ENCODE measurements at places on chromosomes 7 and 10.
A peak's percentile ranks its signal among the peaks of the same experiment; 100 is the strongest.

DNA sequence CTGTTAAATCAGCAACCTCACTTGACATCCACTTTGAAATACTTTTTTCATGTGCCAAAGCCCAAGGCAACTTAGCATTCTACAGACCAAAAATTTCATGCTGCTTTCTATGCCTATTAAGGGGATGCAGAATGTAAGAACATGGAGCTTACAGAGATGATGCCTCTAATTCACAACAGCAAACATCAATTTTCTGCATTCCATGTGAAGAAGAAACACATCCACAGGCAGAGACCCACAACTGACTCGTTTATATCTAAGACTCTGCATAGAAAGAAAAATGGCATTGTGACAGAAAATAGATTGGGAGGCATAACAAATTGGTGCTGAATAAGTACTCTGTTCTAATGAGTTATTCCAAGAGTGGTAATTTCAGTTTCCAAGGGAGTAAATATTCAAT, 107.6 kb downstream of the SGMS1 start:
- DNase-seq, result no peak

- no peak for DNase-seq
Observed at GRCh38 chr7:135650831-135651573, 11.3 kb upstream of the STMP1 start.

- DNase-seq, result no peak
Observed at GRCh38 chr7:114026486-114027089, 107.8 kb upstream of the PPP1R3A start.

- DNase-seq, result no peak
Observed at GRCh38 chr10:70319183-70319582, 35.4 kb upstream of the NPFFR1 start.

- DNase-seq, result no peak
Observed at GRCh38 chr7:79436378-79436777, 17.1 kb downstream of the MAGI2 start.

DNA sequence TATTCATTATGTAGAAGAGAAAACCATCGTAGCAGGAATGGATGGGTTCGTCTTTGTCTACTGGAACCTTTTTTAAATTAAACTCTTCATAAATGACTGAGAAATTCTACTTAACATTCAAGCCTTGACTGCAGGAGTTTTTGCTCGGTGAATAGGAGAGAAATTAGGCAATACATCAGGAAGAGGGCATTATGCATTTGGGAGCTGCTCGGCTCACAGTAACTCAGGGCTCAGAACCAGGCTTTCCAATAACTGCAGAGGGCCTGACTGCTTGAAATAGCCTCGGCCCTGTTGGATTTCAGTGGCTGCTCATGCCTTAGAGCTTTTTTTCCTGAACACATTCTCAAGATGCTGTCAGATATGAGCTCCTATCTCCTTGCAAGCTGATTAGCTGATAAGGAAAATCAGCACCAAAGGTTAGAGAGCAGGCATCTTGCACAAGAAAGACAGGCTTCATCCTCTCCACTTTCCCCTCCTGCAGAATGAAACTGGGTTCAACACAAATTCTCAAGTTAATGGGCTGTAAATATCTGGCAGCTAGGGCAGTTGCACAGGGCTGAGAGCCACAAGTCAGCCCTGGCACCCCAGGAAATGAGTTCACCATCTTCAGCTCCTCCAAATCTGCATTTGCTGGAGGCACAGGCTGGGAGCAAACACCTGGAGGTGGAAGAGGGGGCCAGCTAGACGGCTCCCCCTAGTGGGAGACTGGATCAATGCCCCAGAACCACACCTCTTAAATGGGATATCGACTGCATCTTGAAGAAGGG, 24.3 kb downstream of the TECTB start:
- no peak for DNase-seq

- DNase-seq, result no peak
Observed at GRCh38 chr10:33746836-33747268, 412.4 kb upstream of the NRP1 start.

GRCh38 chr7:55514546-55515265, 57.6 kb downstream of the VOPP1 start:
- DNase-seq, result no peak

DNA sequence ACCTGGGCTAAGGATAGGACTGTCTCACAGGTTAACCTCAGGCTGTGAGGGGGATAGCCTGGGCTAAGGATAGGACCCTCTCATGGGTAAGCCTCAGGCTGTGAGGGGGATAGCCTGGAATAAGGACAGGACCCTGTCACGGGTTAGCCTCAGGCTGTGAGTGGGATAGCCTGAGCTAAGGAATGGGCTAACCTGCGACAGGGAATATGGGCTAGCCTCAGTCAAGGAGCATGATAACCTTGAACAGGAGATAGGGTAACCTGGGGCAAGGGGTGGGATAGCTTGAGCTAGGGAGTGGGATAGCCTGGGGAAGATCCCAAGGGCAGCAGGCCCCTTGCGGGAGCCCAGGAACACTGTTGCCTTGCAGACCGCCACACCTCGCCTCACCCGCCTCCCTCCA, 42.7 kb downstream of the GRID2IP start:
- DNase-seq, result no peak

DNA sequence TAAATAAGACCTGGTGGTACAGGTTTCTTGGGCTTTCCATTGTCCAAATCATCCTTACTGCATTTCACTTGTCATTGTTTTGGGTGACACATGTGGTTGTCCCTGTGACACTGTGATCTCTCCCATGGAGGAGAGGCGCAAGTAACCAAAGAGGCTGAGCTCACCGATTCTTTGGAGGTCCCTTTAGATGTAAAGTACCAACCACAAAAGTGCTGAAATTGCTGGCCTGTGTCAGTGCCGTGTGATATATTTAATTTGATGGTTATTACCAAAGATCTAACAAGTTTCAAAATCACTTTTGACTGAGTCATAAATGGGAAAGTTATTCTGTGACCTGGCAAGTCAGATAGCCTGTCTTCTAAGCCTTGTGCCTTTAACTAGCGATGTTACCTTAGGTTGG, 19.4 kb downstream of the MCM10 start:
- DNase-seq, result no peak

- no peak for DNase-seq
Observed at GRCh38 chr7:50203521-50203920, 101.0 kb upstream of the IKZF1 start.

DNA sequence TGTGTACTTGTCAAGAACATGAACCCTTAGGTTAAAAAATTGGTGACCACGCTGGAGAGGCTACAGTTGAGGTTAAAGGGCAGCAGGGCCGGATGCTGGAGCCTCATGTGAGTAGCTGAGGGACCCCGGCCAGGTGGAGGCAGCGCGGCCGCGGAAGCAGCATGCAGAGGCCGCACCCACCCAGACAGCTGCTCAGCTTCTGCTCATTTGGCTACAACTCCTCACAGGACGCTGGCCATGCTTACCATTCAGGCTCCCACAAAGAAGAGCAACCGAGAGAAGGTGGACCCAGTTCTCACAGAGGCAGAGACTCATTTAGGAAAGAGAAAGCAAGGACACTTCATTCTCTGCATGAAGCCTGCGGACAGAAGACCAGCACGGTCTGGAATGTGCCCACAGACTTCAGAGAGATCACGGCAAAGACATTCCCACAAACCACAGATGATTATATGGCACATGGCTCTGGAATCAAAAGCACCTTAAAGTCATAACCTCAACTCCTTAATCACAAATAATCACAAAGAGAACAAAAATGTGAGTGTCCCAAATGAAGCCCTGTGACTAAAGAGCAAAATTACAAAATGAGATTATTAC, 94.4 kb downstream of the VOPP1 start:
- peak; percentile 55 for DNase-seq

DNA sequence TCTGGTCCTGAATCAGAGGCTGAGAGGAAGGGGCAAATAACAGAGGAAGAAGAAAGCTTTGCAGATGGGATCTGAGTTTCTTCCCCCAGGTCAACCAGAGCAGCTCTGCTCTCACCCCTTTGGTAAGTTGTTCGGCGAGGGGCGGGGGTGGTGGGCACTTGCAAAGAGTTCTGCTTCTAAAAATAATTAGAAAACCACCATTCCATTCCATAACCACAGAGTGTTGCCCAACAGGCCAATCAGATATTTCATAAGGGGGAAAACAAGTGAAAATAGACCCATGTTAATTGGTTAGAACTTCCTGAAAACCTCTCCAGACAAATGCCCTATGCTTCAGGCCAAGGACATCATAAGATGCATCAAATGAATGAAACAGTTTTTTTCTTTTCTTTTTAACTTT, 43.6 kb upstream of the R3HCC1L start:
- DNase-seq, result no peak

GRCh38 chr7:29042824-29043231, 84.7 kb upstream of the TRIL start:
- no peak for DNase-seq

GRCh38 chr7:54882694-54883093, 123.7 kb upstream of the SEC61G start:
- DNase-seq, result no peak

DNA sequence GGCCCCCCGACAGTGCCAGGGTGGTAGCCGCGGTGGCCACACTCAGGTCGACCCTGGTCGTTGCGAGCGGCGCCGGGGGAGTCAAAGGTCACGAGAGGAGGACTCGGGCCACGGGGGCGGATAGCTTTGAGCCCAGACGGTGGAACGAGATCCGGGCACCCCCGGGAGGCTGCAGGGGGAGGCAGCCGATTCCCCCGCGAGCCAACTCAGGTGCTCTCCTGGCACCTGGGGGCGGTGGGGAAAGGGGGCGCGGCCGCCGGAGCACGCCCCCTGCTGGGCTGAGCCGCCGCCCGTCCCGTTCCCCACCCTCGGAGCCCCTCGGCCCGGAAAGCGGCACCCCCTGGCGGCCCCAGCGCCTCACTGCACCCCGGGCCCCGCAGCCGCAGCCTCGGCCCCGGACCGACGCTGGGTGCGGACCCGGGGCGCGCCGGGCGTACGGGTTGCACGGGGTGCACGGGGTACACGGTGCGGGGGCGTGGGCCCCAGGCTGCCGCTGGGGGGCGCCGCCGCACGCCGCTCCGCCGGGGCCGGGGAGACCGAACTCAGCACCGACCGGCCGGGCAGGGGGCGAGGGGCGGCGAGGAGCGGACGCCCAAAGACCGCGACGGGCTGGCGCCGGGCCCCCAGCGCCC, 521 bp upstream of the NYAP1 start:
- DNase-seq, result peak; percentile 95

GRCh38 chr7:151671514-151671913, 151.8 kb upstream of the RHEB start:
- no peak for DNase-seq

GRCh38 chr7:100745184-100745583, 11.8 kb downstream of the ZAN start:
- DNase-seq, result peak; percentile 82

DNA sequence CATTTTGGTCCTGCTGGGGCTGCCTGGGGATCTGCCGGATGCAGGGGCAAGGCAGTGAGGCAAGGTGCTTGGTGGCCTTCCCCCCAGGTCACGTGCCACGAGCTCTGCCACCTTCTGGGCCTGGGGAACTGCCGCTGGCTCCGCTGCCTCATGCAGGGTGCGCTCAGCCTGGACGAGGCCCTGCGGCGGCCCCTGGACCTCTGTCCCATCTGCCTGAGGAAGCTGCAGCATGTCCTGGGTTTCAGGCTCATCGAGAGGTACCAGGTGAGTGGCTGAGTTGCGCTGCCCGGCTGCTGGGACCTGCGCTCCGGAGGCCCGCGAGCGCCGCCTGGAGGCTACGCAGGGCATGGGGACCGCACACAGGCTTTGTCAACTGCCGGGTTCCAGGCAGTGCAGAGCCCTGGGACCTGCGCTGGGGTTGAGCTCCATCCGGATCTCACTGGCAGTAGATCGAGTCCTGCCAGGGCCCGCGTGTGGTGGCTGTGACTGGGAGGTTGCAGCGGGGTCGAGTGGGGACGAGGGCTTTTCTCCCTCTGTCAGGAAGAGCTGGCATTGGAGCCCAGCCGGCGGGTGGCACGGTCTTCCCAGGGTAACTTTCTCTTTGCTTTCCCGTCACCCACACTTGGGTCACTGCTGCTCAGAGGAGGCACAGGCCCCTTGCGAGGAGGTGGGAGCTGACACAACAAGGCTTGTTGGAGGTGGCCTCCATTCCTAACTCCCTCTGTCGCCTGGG, 21.7 kb downstream of the AMZ1 start:
- peak; percentile 94 for DNase-seq

- DNase-seq, result peak; percentile 78
Observed at GRCh38 chr7:155533827-155534690, 12.3 kb downstream of the CNPY1 start.

DNA sequence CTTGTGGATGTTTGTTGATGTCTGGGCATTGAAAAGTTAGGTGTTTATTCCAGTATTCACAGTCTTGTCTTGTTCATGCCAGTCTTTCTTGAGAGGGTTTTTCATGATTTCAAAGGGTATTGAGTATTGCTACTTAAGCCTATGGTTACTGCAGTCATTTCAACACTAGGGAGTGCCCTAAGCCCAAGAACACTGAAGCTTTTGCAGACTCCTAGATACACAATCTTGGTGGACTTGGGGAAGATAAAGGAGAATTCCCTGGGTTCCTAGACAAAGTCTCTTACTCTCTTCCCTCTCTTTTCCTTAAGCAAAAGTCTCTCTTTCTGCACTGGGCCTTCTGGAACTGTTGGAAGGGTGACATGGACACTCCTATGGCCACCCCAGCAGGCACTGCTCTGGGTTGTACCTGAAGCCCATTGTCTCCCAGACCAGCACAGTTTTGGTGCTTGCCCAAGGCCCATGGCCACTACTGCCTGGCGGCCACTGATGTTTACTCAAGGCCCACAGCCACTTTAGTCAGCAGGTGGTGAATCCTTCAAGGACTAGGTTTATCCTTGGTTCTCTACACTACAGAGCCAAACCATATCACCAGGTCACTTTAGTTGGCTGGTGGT, 24.9 kb downstream of the SAMD9 start:
- no peak for DNase-seq

DNA sequence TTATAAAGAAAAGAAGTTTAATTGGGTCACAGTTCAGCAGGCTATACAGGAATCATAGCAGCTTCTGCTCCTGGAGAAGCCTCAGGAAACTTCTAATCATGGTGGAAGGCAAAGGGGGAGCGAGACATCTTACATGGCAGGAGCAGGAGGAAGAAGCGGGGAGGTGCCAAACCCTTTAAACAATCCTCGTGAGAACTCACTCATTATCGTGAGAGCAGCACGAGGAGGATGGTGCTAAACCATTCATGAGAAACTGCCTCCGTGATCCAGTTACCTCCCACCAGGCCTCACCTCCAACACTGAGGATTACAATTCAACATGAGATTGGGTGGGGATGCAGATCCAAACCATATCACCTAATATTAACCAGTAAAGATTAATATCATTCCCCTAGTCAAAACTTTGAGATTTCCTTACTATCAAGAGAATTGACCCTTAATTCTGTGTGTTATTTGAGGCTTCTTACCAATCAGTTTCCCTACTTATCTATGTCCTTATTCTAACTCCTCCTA, 1.6 kb upstream of the SMO start:
- DNase-seq, result no peak

GRCh38 chr7:149253665-149254064, 8.3 kb upstream of the ZNF783 start:
- DNase-seq, result no peak

- no peak for DNase-seq
Observed at GRCh38 chr7:32126843-32127242, 56.6 kb upstream of the PDE1C start.

DNA sequence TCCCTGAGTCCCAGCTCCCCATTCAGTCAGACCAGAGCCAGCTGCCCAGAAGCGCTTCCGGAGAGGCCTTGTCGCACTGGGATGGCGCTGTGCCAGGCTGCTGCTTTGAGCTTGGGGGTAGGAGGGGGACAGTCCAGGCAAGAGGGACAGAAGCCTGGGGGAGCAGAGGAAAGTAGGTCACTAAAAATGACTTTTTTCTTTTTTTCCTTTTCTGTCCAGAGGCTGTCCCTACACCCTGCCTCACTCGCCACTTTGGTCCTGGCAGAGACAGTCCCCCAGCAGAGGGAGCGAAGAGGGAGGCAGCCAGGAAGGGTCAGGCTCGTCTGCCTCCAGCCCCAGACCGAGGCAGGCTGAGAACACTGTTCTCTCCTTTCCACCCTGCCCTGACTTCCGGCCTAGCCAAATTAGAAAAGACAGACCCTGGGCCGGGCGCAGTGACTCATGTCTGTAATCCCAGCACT, 15.8 kb upstream of the TRIM8 start:
- peak; percentile 79 for DNase-seq

All from spleen (tissue), 13 donors.